Germinal center (tissue), 1 donor: ENCODE measurements at places on chromosomes 5 and 9.

DNA sequence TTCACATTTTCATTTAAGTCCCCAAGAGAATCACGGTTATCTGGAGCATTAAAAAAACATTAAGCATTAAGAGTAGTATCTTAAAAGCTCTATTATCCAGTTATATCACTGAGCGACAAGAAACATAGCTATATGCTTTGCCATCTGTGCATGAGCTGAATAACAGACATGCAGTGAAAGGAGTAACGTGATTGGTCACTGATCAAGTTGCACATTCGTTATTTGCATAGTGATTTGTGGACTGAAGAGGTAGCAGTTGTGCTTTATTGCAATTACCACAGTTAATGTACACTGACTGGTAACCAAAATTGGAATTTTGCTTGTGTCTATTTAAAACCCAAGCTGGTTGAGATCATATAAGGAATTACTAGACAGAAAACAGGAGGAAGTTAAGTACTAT lies 107.4 kb downstream of the MCTP1 start:
- DNase-seq: no peak

DNA sequence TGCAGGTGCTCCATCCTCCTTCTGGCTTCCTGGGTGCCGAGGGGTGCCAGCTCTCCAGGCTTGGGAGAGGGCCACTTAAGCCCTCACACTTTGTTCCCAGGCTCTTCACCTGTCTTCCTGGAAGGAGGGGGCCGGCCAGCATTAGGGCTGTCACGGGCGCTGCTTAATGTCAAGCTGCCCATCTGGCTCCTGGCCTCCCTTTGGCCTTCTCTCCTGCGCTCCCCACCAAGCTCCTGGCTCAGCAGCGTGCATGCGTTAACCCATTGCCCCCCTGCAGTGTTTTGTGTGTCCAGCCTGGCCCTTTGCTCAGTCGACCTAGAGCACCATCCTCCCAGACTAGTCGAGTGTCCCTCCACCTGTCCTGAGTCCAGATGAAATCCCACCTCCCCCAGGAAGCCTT lies 21.3 kb downstream of the NTNG2 start:
- no peak for DNase-seq

DNA sequence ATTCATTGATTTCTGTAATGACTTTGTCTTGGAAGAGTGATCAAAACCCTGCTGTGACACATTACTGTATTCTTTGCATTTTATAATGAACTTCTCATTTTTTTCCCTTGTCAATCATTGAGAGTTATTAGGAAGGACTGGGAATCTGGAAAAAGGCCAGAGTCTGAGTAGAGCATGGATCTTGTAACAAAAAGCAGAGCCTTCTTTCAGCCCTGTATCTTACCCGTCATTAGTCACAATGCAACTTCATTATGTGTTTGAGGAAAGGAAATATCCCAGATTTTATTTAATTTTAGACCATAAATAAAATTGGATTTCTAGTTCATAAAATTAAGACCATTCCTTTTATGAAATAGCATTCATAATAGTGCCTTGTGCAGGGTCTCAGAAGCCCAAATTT lies 131.4 kb downstream of the ARHGEF28 start:
- no peak for DNase-seq

DNA sequence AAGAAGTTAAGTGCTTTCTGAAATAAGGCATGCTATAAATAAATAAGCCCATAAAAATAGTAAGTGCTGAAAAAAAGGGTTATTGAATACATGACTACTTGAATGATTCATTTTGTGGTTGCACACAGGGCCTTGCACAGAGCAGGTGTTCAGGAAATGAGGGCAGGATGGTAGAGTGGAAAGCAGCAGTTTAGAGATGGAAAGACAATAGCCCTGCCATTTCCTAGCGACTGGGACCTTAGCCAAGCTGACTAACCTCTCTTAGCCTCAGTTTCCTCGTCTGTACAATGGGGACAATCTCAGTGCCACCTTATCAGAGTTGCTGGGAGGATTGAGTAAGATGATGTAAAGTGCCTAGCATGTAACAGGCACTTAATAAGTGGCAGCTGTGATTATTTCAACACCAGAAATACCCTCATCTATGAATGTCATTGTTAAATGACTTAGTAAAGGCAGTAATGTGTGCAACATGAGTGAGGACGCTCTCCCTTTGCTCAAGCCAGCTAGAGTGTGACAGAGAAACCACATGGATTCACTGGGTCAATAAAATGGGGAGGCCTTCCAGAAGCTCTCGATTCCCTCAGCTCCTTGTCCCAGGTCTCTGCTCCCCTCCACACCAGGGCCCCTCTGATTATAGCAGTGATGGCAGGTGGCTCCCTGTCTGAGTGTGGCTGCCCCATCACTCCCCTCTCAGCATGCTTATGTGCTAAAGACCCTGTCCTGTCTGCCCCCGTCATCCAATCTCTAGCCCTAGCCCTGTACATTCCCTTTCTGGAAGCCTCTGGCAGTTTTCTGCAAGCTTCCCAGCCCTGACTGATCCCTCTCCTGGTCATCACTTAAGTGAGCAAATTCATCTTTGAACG lies 16.0 kb upstream of the PHF19 start:
- peak; percentile 77 for DNase-seq

- DNase-seq: no peak
These were observed 27.2 kb downstream of the C9orf152 start for GRCh38 chr9:110180511-110181434.
